Uterus (tissue), 4 donors: ENCODE measurements at places on chromosomes 2 and 18. TPM values are rescaled to one million over a fixed set of nuclear protein-coding genes. Genes with fewer than 3 reads are reported as not detected.

DNA sequence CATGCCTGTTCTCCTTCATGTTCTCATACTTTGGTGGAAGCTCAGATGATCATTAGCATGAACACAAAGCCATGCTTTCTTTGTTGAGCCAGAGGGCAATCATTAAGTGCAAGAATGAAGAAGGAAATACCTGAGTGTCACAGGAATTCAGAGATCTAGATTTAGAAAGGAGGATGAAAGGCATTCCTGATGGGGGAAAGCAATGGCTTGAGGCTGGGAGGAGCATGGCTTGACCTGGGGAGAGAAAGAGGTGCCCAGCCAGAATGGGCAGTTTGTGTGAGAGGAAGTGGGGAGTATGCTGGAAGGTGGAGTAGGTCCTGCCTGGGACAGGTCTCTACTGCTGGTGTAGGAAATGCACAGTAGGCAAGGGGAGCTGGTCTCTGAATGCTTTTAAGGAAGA is 35.1 kb downstream of the SLC4A3 start:
- no peak for DNase-seq

DNA sequence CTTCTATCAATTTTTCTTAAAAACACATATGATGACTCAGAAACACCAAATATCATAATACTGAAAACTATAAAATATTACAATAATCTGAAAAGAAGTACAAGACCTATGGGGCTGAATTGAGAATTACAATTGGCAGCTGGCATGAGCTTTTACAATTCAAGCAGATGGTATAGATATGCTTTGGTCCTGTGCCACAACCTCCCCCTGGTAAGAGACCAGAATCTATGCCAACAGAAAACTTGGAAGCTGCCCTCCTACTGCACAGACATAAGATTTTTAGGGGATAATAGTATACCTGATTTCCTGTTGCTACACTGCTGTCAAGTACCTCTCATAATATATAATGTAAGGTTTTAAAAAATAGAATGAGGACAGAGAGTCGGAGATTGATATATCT is 46.8 kb upstream of the CDH7 start:
- DNase-seq: no peak

GRCh38 chr2:69345434-69345833 is 41.6 kb downstream of the GFPT1 start:
- no peak for DNase-seq

CYRIA gene
- total RNA-seq: 7.6 TPM

MDH1B gene
- total RNA-seq: 3.2 TPM

TEKT4 gene
- total RNA-seq: not detected

SERPINB12 gene
- not detected for total RNA-seq

ACKR3 gene
- 11.8 TPM for total RNA-seq

C1QL2 gene
- not detected for total RNA-seq

ALPG gene
- total RNA-seq: not detected
